Stimulated activated CD4-positive, alpha-beta T cell treated with anti-CD3 and anti-CD28 coated beads, Interleukin-12 subunit alpha, Interleukin-12 subunit beta, amount 100 ng/mL, for 48 hours (primary cell): ENCODE measurements at places on chromosomes 2 and 18.

DNA sequence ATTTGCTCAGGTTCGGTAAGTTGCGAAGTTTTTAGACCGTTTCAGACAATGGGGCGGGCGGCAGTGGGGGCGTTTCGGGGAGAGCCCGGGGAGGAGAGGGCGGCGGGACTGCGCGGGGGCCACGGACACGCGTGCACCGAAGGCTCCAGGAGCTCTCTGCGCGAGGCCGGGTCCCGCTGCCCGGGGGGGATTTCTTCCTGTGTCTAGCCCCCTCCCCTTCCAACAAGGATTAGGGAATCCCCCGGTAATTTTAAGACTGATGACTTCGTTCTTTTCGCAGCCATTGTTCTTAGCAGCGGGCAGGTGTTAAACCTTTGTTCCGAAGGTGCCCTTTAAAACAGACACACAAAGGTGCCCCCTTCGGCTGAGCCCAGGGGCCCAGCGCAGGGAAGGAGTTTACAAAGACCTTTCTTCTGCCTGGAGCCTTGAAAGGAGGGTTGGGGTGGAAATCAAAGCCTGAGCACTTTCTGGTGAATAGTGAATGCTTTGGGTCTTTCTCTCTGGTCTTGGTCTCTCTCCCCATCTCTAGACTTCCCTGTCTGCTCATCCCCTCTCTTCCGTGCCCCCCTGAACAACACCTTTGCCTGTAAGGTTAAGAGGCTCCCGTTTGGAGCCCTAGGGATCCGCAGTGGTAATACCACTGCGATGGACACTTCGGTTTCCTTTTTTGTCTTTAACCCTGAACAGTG lies 2.1 kb downstream of the TRIB2 start:
- no peak for DNase-seq

DNA sequence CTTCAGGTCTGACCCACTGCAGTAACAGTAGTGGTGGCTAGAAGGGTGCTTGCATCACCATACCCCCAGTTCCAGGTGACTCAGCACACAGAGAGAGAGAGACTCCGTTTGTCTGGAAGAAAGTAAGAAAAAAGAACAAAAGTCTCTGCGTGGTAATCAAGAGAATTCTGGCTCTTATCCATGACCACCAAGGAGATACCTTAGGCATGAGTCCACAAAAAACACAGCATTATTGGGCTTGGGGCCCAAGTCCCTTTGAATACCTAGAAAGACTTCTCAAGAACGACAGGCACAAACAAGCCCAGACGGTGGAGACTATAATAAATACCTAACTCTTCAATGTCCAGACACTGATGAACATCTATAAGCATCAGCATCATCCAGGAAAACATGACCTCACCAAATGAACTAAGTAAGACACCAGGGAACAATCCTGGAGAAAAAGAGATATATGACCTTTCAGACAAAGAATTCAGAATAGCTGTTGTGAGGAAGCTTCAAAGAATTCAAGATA lies 21.7 kb upstream of the BAZ2B start:
- no peak for DNase-seq

DNA sequence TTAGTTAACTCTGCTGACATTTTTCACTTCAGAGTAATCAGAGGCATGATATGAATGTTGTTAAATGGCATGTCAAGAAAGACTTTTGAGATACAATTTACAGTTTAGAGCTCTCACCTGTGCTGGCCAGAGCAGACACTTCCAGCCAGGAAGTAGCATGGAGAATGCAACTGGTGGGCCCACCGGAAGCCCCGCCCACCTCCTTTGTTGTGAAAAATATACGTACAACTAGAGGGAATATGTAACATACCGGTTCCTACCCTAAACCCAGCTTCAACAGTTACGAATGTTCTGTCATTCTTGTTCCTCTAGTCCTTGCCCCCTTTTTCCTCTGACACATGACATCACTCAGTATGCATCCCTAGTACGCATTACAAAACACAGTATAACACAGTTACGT lies 70.2 kb upstream of the ITM2C start:
- peak; percentile 23 for DNase-seq

- no peak for DNase-seq
These were observed 80.6 kb downstream of the TRABD2A start for GRCh38 chr2:84800194-84800805.

DNA sequence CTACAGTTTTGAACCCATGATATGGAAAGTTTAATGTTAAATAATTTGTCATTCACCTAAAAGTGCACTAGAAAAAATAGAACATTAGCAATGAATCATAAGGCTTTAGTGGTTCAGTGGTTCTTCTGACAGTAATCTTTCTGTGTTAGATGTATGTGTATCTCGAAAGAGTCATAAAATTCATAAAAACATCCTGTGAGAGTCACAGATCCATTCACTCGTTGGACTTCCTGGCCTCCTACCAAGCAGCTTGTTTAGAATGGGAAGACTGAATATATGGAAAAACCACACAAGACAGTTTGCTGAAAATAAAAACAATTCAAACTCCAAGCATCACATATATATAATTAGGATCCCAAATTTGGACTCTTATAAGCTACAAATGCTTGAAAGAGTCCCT lies 34.8 kb downstream of the ADNP2 start:
- DNase-seq = no peak

DNA sequence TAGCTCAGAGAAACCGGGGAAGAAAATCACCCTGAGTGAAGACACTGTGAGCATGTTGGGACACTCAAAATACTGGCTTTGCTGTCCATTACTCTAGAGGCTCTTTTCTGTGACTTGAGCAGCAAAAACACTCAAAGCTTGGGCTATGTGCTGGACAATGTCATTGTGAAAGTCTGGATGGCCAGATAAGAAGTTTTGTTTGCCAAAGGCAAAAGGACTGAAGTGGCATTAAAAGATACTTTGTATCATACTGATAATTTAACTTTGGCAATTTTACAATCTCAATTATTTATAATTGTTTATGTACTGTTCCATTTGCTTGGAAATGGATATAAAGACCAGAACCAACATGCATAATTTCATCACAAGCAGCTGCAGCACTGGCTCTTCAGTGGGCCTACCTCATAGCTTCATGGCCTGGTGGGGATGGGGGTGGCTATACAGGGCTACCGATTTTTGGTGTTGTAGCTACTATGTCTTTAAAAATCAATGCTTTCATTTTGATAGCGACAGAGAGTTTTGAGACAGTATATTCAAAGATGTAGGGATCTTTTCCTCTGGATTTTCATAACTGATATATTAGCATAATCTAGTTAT lies 51.1 kb downstream of the RBKS start:
- no peak for DNase-seq

DNA sequence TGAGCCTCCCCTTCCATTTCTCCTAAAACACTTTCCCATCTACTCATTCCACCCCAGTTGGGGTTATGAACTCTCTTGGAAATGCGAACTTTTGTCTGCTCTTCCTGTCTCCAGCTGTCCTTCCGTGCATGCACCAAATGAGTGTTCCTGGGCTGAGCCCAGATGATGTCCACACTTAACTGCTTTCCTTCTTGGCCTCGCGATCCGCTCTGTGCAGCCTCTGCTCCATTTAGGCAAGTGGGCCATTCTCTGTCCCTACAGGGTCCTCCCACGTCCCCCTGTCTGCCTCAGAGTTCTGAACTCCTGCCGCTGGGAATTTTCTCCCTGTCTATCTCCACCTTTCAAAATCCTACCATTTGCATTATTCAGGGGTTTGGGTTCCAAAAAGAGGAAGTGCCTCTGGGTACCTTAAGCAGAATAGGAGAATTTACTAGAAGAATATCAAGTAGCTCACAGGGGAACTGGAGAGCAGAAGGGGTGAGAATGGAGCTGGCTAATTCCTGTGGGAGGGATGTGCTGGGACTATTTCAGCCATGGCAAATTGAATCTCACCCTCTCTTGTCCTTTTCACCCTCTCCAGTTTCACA lies 4.7 kb upstream of the NCK2 start:
- no peak for DNase-seq

- no peak for DNase-seq
These were observed 17.8 kb downstream of the PDCL3 start for GRCh38 chr2:100580367-100581276.

GRCh38 chr2:167595839-167596471 lies 651.4 kb downstream of the STK39 start:
- DNase-seq = no peak

DNA sequence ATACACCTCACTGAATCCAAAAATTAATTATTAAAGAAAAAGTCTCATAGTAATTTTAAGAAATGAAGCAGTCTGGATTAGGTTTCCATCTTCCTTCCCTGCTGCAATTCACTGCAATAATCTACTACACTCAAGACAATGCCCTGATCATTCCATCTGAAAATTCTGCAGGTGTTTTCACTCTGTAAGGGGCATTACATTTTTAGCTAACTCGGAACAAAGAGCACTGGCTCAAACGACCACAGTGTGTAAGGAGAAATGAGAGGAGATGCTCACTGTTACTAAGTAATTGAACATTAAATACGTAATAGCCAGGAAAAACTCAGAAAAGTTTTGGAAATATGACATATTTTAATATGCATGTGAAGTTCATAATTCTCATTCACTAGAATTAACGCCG lies 1.3 kb downstream of the B4GALT6 start:
- no peak for DNase-seq

GRCh38 chr2:126975671-126976655 lies 77.3 kb downstream of the TEX51 start:
- DNase-seq = no peak

GRCh38 chr2:30800159-30800558 lies 7.1 kb downstream of the CAPN13 start:
- no peak for DNase-seq

GRCh38 chr2:143524119-143524553 lies 394.9 kb downstream of the ARHGAP15 start:
- no peak for DNase-seq

- DNase-seq = no peak
These were observed 422.5 kb downstream of the METTL4 start for GRCh38 chr18:2148823-2149222.

- no peak for DNase-seq
These were observed 120.0 kb downstream of the COL6A3 start for GRCh38 chr2:237293978-237294377.

- DNase-seq = no peak
These were observed 19.5 kb upstream of the SLC9A4 start for GRCh38 chr2:102453501-102453900.

GRCh38 chr2:2142345-2142744 lies 188.7 kb downstream of the MYT1L start:
- no peak for DNase-seq

DNA sequence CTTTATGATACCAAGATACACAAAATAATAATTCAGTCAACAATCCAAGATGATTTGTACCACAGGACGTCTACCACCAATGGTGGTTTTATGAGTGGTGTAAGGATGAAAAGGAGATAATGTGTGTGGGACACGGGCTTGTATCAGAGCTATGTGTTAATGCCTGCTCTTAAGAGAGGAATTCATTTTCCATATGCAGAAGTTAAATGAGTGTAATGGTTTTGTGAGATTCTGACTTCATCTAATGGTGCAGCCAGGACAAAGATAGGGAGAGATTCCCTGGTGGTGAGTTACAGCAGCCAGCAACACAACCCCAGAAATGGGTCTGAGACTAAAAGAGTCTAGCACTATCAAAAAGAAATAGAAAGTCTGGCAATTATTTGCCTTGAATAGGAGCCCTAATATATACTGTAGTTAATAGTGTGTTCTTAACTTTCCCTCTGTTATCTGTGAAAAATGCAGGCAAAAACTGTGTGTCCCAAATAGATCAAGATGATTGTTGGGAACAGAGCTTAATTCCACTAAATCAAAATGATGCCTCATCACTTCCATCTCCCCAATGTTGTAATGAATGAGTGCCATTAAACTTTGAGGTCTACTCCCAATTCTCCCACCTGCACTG lies 455.0 kb upstream of the TCF4 start:
- no peak for DNase-seq

DNA sequence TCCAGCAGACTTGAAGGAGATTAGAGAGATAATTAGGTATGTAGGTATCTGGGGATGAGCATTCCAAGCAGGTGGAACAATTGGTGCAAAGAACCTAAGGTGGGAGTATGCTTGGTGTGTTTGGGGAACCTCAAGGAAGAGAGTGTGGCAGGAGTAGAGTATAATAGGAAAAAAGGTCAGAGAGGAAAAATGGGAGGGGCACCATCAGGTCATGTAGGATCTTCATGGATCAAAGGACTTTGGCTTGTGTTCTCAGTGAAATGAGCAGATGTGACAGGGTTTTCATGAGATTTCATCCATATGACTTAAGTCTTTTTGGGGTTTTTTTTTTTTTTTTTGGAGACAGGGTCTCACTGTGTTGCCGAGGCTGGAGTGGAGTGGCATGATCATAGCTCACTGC lies 47.3 kb downstream of the RBBP8 start:
- no peak for DNase-seq

DNA sequence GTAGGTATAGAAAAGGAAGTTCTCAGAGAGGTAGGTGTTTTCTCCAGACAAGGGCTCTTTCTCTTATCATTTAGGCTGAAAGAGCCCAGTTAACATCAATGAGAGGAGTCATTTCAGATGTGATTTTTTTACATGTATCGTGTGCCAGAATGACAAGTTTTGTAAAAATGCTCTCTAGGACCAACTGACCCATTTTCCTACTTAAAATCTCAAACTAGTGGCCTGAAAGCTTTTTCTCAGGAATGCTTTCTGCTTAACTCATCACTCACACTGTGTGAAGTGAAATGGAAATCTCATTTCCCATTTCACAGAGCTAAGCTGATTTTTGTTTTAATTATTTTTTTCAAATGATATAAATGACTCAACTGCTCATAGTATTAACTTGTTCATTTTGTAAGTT lies 128.7 kb upstream of the CYP26B1 start:
- no peak for DNase-seq

- DNase-seq = no peak
These were observed 18.3 kb upstream of the CHCHD5 start for GRCh38 chr2:112566104-112566503.

- no peak for DNase-seq
These were observed 11.4 kb downstream of the RDH14 start for GRCh38 chr2:18549083-18549482.

DNA sequence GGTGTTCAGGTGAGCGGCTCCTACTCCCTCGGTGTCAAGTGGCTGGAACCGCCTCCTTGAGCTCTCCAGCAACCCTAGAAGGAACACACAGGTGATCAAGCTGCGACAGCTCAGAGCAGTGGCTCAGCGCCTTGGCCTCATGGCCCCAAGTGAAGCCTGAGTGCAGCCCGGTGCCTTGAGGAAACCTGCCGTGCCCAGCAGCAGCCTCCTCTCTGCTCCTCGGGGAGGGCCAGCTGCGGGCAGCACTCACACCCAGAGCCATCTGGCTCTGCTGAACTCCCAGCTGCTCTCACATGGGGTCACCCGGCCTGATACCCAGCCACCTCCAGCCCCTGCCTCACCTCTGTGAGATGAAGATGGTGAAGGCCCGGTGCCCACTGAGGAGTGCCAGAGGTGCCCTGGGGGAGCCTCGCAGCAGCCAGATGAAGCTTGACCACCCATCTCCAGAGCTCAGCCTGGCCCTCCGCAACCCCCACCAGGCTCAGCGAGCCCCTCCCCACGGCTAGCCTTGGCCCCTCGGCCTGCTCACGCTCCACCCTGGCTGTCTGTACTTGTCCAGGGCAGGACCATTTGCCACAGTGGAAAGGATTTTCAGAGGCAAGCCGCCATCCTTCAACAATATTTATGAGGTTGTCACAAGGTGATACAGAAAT lies 70.6 kb upstream of the RAB6C start:
- no peak for DNase-seq

- DNase-seq = no peak
These were observed 80.8 kb downstream of the ANKRD44 start for GRCh38 chr2:197229509-197230443.
